Pancreas (tissue), 10 donors: ENCODE measurements at places on chromosomes 13 and 19. TPM values are rescaled to one million over a fixed set of nuclear protein-coding genes. Genes with fewer than 3 reads are reported as not detected.

Gene CARM1
- 16.5 TPM for total RNA-seq

DNA sequence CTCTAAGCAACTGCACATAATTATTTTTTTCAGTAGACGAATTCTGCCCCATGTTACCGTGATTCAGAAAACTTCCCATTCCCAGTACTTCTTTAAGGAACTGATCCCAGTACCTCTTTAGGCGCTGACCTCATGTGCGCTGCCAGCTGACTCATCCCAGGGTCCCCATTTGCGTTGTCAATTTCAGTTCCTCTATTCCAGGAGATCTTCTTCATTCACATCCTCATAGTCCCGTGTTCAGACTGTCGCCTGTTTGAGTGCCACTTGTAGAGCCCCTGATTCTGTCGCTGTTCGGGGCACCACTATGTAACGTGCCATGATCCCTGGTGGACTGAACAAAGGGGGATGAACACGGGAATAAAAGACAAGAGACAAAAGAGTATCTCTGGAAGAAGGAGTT lies 16.4 kb downstream of the FPR3 start:
- peak; percentile 31 for DNase-seq
- no peaks in the 10 kb centered on the region for H3K36me3 ChIP-seq
- peak overlapping the region; percentile 28 for H3K27ac ChIP-seq
- H3K27me3 ChIP-seq, result no peaks in the 10 kb centered on the region

DNA sequence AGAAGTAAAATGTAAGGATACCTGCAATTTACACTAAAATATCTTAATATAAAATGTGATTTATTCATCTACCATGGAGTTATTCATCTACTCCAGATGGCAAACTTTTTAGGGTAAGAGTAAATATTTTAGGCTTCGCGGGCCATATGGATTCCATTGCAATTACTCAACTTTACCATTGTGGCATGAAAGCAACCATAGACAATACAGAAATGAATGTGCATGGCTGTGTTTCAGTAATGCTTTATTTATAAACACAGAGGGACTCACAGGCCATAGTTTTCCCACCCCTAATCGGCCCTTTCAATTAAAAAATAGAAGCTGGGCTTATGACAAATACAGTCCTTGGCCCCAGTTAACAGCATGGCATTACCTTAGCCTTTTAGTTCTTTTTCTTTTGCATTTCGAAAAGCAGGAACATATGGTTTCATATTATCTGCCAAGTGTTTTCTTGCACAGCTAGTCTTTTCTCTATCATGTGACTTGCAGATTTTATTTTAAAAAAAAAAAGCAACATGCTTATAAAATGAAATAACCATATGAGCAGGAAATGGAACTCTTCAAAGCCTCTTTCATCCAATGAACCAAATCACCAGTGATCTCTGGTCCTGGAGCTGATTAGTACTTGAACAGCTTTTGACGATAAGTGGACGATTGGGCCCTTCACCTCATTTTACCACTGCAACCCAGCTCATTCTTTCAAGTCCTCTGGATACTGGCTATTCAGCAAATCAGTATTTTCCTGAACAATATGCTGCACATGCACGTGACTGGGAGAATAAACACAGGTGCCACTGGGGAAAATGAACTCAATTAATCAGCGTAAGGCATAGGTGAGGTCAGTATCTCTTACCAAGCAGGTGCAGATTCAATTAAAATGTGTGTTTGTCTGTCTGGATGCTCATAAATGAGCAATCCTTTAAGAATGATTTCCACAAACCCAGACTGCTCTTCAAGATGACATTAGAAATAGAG lies 63.9 kb downstream of the LHFPL6 start:
- no peak overlapping the region for H3K4me3 ChIP-seq
- DNase-seq, result no peak
- H3K4me1 ChIP-seq, result no peaks in the 10 kb centered on the region
- H3K27ac ChIP-seq, result no peak overlapping the region
- no peaks in the 10 kb centered on the region for H3K27me3 ChIP-seq

- no peak overlapping the region for H3K27ac ChIP-seq
- no peaks in the 10 kb centered on the region for H3K36me3 ChIP-seq
- H3K4me1 ChIP-seq, result no peaks in the 10 kb centered on the region
- H3K27me3 ChIP-seq, result no peaks in the 10 kb centered on the region
- DNase-seq, result peak; percentile 54
Observed at GRCh38 chr19:6674868-6675305, 4.9 kb upstream of the TNFSF14 start.

GRCh38 chr13:20197361-20197834 lies 4.7 kb upstream of the GJB2 start:
- no peaks in the 10 kb centered on the region for H3K4me1 ChIP-seq
- H3K36me3 ChIP-seq, result no peaks in the 10 kb centered on the region
- no peak overlapping the region for H3K4me3 ChIP-seq
- H3K27me3 ChIP-seq, result no peaks in the 10 kb centered on the region
- H3K27ac ChIP-seq, result no peak overlapping the region

DNA sequence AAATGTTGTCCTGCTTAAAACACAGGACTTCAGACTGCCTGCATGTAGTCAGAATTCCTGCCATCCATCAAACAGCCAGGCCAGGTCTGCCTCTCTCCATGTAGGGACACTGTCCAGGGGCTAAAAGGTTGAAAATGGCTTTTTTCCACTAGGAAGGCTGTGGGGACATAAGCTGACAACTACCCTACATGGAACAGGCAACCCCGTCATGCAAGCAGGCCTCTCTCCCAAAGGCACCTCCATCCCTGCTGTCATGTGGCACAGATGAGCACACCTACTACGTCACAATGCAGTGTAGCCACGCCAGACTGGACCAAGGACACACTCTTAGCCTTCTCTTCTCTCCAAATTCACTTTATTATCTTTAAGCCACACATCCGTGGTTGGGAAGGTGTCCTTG lies 40.8 kb downstream of the LATS2 start:
- H3K36me3 ChIP-seq, result no peaks in the 10 kb centered on the region
- no peak overlapping the region for H3K4me3 ChIP-seq
- H3K27me3 ChIP-seq, result no peaks in the 10 kb centered on the region
- DNase-seq, result no peak

- no peak for DNase-seq
- H3K27ac ChIP-seq, result no peak overlapping the region
- H3K27me3 ChIP-seq, result no peaks in the 10 kb centered on the region
- no peak overlapping the region for H3K4me3 ChIP-seq
- H3K36me3 ChIP-seq, result no peaks in the 10 kb centered on the region
- H3K4me1 ChIP-seq, result peaks cover 5% of the 10 kb centered on the region
Observed at GRCh38 chr13:41013835-41014234, 5.3 kb downstream of the ELF1 start.

DNA sequence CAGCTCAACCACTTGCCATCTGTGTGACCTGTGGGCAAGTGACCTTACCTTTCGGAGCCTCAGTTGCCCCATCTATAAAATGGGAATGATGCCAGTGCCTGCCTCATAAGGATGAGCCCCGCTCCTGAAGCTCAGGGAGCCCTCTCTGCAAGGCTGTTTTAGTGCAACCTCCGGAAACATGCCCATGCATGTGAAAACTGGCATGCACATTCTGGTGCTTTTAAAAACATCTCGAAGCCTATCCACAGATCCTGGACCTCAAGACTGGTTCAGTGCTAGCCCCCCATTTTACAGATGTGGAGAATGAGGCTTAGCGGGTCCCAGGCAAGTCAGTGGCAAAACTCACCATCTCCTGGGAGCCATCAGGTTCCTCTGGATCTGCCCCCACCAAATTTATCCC lies 5.6 kb downstream of the CADM4 start:
- no peak for DNase-seq
- H3K4me1 ChIP-seq, result no peaks in the 10 kb centered on the region
- no peaks in the 10 kb centered on the region for H3K36me3 ChIP-seq
- H3K4me3 ChIP-seq, result no peak overlapping the region
